ENCODE measurements at places on chromosomes 4 and X.

GRCh38 chr4:184163813-184164212 lies 53.9 kb downstream of the ENPP6 start:
- DNase-seq: no peak

DNA sequence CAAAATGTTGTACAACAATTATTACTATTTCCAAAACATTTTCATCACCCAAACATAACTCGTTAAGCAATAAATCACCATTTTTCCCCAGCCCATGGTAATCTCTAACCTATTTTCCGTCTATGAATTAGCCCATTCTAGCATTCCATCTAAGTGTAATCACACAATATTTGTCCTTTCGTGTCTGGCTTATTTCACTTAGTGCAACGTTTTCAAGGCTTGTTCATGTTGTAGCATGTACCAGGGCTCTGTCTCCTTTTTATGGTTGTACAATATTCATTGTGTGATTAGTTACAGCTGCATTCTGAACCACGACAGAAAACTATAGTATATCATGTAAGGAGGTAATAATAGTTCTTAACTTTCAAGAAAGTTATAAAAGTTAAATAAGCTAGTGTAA lies 656.0 kb upstream of the HS3ST1 start:
- no peak for DNase-seq

GRCh38 chr4:118773429-118773792 lies 62.5 kb downstream of the SEC24D start:
- DNase-seq: no peak

GRCh38 chr4:168293386-168293975 lies 25.1 kb downstream of the DDX60 start:
- no peak for DNase-seq

DNA sequence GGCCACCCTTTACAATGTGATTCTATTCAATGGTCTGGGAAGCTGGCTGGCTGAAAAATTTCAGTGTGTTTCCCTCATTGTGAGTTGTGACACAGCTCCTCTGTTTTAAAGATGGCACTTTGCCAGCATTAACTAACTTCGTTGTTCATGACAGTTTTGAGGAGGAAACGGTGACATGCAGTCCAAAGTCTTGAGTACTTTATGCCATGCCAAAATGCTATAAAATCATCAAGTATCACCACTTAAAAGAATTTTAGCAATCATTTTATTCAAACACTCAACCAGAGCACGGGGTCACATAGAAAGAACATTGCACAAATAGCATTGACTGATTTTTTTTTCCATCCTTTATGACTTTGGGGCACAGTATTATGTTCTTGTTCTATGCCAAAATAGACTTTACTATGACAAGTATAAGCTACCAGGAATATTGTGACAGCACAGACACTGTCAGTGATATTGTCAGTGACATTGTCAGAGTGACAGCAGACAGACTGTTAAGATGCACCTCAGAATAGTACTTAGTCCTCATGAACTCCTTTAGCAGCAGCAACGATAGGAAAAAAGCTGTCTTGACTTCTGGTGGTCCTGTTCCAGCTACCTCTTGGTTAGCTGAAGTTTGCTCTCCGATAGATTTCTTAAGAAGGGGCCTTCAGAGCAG lies 46.7 kb downstream of the CXCL13 start:
- no peak for DNase-seq

GRCh38 chr4:98092833-98093439 lies 50.3 kb downstream of the STPG2 start:
- DNase-seq: no peak

GRCh38 chr4:169795585-169795984 lies 37.8 kb upstream of the HPF1 start:
- no peak for DNase-seq

DNA sequence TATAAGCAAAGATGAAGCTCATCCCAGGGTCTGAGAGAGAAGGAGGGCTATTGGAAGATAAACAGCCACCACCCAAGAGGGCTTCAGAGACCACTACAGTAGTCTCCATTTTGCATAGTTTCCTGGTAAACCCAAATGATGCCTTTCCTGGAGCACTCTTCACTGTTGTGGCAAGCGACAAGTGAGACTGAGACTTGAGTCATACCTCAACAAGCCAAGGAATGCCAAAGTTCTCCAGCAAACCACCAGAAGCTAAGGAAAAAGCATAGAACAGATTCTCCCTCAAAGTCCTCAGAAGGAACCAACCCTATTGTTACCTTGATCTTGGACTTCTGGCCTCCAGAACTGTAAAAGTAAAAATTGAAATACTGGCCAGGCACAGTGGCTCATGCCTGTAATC lies 65.9 kb downstream of the LARP7 start:
- DNase-seq: no peak

DNA sequence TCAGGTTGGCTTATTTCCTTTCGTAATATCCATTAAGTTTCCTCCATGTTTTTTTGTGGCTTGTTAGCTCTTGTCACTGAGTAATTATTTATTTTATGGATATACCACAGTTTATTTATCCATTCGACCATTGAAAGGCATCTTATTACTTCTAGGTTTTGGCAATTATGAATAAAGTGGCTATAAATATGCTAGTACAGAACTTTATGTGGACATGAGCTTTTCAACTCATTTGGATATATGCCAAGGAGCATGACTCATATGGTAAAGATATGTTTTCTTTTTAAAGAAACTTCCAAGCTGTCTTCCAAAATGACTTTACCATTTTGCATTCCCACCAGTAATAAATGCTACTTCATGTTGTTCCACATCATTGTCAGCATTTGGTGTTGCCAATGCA lies 803.6 kb downstream of the GLUD2 start:
- DNase-seq: no peak

DNA sequence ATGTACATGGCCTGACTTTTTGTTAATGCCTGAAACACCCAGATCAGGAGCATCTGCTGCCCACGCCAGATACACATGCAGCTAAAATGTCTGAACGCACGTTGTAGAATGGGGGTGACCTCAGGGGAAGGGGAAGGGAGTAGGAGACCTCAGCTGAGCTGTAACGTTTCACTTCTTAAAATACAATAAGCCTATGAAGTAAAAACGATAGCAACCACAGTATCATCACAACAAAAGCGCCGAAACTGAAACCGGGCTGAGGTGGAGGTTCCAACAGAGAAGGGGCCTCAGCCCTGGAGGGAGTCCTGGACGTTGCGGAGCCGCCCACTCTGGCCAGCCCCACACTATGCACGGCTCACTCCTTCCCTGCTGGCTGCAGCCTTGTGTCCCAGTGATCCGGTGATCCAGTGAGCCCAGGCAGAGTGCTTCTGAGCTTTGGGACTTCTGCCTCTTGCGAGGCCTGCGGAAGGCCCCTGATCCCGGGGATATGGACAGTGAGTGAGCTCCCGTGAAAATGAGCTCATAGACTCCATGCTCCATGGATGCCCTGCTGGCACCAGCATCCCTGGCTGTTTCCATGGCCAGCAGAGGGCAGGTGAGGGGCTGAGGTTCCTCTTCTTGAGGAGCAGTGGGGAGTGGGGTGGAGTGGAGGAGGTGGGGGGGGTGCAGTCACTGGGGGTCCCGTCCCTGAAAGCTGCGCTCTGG lies 52.0 kb downstream of the HMX1 start:
- DNase-seq: no peak

- DNase-seq: no peak
These were observed 19.7 kb downstream of the VSIG1 start for GRCh38 chrX:108064613-108065012.

DNA sequence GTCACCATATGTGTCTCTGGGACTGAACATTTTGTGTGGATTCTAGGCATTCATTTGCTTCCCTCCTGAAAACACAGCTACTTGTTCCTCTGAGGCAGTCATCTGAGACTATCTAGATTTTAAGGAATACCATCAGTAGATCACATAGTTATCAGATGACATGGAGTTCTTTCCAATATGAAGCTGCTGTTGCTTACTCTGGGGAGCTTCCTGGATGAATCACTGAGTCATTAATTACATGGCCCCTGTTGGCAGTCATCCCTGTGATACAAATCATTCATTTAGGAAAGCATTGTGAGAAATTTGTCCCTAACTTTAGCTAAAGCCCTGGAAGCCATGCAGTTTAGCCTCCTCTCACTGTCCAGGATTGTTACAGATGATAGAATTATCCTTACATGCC lies 98.2 kb upstream of the ARSJ start:
- DNase-seq: no peak

GRCh38 chr4:75289914-75290582 lies 224.2 kb downstream of the RCHY1 start:
- no peak for DNase-seq

DNA sequence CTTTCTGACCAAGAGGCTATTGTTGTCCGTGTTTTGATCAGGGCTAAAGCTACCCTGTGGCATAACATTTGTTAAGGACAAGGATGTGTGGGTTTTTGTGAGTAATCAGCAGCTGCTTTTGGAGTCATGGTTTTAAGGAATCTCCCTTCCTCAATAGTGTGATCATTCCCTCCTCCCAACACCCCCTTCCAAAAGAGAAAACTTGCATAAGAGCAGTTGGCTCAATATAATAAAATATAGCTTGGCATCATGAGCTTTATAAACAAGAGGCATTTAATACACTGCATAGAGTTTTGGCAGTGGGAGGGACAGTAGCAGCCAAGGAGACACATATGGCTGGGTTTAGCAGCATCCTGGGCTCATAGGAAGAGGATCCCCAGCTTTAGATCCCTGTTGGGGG lies 84.7 kb downstream of the NHS start:
- no peak for DNase-seq

- DNase-seq: no peak
These were observed 14.1 kb upstream of the CNOT6L start for GRCh38 chr4:77833126-77833724.

DNA sequence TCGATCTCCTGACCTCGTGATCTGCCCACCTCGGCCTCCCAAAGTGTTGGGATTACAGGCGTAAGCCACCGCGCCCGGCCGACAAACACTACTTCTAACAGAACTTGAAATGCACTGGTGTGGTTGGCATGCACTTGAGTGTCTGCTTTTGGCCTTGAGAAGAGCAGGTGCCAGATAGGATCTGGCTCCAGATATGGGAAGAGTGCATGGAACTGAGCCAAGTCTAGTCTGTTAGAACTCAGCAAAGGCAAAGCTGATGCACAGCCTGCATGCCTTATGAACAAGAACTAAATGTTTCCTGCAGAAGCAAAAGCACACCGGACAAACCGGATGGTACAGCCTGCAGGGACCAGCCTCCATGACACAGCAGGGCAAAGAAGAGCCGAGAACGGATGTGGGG lies 35.1 kb upstream of the TBL1X start:
- no peak for DNase-seq

DNA sequence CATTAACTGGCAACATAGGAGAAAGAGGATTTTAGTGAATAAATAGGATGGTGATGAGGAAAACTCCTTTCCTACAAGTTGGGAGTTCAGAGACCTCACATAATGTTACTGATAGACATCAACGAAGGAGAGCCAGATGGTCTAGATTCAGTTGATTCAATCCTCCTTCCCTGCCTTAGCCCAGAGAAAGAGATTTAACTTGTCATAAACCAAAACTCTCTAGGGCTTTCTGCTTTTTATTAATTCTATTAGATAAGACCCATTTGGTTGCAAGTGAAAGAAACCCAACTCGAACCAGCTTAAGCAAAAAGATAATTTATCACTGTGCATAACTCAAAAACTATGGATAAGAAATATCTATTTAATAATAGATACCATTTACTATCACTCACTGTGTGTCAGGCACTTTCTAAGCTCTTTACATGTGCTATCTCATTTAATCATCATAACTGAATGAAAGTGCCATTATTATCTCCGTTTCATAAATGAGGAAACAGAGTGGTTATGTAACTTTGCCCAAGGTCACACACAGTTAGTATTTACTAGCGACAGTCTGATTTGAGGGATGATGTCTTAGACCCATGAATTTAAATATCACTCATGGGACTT lies 4.3 kb upstream of the UNC5C start:
- no peak for DNase-seq

DNA sequence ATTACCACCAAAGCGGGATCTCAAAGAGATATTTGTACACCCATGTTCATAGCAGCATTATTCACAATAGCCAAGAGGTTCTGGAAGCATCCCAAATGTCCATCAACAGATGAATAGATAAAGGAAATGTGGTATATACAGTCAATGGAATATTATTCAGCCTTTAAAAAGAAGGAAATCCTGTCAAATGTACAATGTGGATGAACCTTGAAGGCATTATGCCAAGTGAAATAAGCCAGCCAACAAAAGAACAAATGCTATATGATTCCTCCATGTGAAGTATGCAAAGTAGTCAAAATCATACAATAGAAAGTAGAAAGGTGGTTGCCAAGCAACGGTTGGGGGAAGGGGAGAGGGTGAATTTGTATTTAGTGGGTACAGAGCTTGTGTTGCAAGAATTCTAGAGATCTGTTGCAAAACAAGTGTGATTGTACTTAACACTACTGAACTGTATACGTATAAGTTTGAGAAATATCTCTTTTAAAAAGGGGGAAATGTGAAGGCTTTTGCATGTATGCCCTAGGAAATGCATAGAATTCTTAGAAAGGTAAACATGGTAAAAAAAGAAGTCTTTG lies 5.0 kb upstream of the ZRSR2 start:
- no peak for DNase-seq

- DNase-seq: no peak
These were observed 18.8 kb upstream of the METAP1 start for GRCh38 chr4:98976716-98977115.

- no peak for DNase-seq
These were observed 204.6 kb upstream of the DIAPH2 start for GRCh38 chrX:96480081-96480480.

DNA sequence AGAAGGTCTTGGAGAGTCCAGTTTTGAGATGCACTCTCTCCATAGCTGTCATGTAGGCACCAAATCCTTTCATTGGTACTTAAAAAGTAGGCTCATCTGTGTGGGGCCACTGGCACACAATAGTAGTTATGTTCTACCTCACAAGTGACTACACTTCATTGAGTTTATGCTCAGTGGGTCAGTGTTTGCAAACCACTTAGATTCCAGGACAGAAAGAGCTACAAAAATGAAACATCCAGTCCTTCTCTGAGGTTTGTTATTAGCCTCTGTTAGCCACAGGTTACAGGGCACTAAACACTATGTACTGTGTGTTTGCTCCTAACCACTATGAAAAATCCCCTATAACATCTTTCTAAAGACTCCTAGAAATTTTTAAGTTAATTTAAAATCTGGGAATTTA lies 13.8 kb downstream of the RAB28 start:
- no peak for DNase-seq

Data from activated T-cell treated with anti-CD3 and anti-CD28 coated beads for 24 hours (primary cell).